Vein endothelial cell (primary cell): ENCODE measurements at places on chromosomes 12 and 14. TPM values are rescaled to one million over a fixed set of nuclear protein-coding genes. Genes with fewer than 3 reads are reported as not detected.

Gene CORO1C
- total RNA-seq: 208 and 214 TPM in 2 replicates

Gene SPRYD4
- 2.6 and 3.4 TPM in 2 replicates for total RNA-seq

Gene PSEN1
- total RNA-seq: 45.7 and 49.0 TPM in 2 replicates

Gene CLBA1
- total RNA-seq: 6.5 and 10.2 TPM in 2 replicates

Gene SLCO1B1
- not detected in 2 replicates for total RNA-seq

Gene BCL2L14
- not detected in 2 replicates for total RNA-seq

Gene RITA1
- total RNA-seq: 24.8 and 25.5 TPM in 2 replicates

Gene PSMB11
- not detected in 2 replicates for total RNA-seq

Gene CABP1
- not detected in 2 replicates for total RNA-seq

Gene KRT72
- total RNA-seq: not detected in 2 replicates

Gene PPP1R1A
- total RNA-seq: not detected in 2 replicates

Gene TMEM179
- total RNA-seq: 0.65 TPM in 1 of 2 replicates, not detected in the other
